Activated T-cell treated with anti-CD3 and anti-CD28 coated beads, Interleukin-2, amount 50 U/mL, for 72 hours (primary cell): ENCODE measurements at places on chromosomes 2 and 18.

DNA sequence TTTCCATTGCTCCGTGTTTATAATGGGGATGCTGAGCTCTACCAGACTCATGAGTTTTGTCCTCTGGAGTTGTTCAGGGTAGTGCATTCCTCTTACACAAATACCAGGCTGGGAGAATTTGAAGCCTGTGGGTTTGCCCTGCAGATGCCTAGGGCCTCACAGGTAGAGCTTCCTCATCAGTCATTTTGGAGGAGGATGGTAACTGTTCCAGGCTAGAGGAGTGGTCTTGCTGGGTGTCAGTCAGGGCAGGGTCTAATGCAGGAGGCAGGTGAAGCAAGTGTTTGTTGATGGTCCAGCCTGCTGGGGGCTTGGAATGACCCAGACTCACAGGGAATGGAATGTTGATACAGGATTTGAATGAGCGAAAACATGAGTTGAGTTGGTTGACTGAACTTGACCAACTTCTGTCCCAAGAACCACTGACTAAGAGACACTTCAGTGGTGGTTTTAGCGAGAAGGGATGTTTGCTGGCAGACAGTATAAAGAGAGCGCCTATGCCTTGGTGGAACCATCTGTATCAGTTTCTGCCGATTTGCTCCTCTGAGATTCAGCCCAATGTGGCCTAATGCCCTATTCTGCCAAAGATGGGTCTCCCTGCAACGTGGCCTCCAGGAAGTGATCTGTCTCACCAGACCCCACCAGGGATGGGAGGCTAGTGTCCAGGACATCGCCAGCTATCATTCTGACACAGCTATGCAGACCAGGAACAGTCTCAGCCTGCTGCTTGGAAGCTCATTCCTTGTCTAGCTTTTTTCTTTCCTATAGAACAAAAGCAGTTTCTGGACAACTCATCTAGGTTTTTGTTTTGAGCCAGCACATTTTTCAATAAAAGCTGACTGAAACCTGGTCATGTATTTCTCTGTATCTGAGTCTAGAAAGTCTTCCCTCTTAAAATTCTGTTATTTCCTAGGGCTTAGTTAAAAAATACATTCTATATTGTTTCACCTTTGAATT lies 9.3 kb downstream of the IL1R2 start:
- H3K27me3 ChIP-seq: no peaks in the 10 kb centered on the region
- H3K27ac ChIP-seq: no peak overlapping the region
- peak; percentile 64 for DNase-seq
- peaks cover 46% of the 10 kb centered on the region for H3K4me1 ChIP-seq
- no peaks in the 10 kb centered on the region for H3K36me3 ChIP-seq
- no peak overlapping the region for H3K4me3 ChIP-seq

- no peak for DNase-seq
- H3K4me1 ChIP-seq: no peaks in the 10 kb centered on the region
- no peak overlapping the region for H3K4me3 ChIP-seq
- no peaks in the 10 kb centered on the region for H3K27me3 ChIP-seq
Measured at GRCh38 chr2:33907866-33908265, 308.8 kb upstream of the FAM98A start.

DNA sequence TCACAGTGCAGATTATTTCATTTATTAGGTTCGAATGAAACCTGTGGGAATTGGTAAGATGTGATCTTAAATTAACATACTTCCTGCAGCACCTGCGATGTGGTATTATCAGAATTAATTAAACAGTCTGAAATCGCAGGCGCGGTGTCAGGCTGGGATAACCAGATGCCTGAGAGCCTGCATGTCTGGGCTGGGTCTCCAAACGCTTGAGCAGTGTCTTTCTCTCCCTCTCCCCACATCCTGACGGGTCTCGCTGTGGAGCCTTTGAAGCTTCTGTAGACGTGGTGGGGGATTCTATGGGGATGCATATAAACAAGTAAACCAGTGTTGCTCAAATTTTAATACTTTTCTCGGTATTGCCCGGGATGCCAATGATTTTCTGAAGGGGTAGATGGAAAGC lies 366.2 kb upstream of the SPRED2 start:
- DNase-seq: no peak
- no peaks in the 10 kb centered on the region for H3K27me3 ChIP-seq
- no peaks in the 10 kb centered on the region for H3K4me1 ChIP-seq
- no peak overlapping the region for H3K4me3 ChIP-seq
- H3K27ac ChIP-seq: no peak overlapping the region

- H3K36me3 ChIP-seq: no peaks in the 10 kb centered on the region
- no peak for DNase-seq
- no peaks in the 10 kb centered on the region for H3K27me3 ChIP-seq
- H3K27ac ChIP-seq: no peak overlapping the region
Measured at GRCh38 chr2:155502766-155503165, 804.3 kb downstream of the KCNJ3 start.

DNA sequence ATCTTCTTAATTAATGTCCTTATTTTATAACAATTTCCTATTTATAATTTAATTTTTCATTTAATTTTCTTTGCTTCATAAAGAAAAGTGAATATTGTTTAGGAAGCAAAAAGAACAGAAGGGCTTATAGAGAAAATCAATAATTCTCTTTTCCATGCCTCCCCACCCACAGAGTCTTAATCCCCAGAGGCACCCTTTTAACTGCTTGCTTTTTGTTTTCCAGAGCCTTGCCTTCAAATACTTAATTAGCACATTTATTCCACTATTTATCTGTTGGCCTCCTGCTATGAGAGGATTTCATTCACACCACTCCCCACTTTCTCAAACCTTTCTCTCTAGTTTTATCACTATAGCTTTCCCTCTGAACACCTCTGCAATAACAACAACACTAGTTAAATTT lies 373.6 kb downstream of the MBD2 start:
- H3K4me1 ChIP-seq: no peaks in the 10 kb centered on the region
- H3K27ac ChIP-seq: no peak overlapping the region
- H3K4me3 ChIP-seq: no peak overlapping the region
- H3K36me3 ChIP-seq: no peaks in the 10 kb centered on the region
- DNase-seq: no peak

DNA sequence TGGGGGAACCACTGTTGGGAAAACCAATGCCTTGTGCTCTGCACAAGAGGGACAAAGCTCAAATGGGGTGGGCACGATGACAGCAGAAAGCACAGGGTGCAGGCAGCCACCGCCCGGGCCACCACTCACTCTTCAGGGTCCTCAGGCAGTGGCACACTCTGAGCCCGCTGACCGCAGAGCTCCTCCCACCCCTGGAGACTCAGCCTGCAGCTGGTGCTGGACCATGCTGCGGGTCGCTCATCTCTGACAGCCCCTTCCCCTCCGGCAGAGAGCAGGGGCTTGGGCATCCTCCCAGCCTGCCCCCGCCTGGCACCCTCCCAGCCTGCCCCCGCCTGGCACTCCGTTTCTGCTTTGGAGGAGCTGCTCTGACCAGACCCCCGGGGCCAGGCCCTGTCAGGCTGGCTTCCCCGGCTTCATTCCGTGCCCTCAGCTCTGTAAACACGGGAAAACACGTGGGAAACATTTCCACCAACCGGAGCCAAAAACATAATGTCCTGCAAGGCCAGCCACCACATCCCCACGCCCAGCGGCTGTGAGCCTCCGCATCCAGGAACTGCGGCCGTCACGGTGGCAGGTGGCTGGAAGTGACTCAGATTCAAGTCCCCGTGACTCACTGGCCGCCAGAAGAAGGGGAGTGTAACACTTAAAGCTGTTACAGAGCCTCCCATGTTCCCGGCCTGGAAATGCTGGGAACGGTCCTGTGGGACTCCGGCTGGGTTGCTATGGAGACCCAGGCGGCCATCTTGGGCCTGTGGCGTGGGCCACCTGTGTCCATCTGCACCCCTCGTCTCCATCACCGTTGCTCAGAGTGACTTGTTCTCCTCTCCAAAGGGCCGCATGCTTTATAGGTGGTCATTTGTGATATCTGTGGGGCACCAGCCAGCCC lies 6.8 kb upstream of the SNED1 start:
- no peaks in the 10 kb centered on the region for H3K27me3 ChIP-seq
- no peak overlapping the region for H3K27ac ChIP-seq
- H3K4me3 ChIP-seq: no peak overlapping the region

DNA sequence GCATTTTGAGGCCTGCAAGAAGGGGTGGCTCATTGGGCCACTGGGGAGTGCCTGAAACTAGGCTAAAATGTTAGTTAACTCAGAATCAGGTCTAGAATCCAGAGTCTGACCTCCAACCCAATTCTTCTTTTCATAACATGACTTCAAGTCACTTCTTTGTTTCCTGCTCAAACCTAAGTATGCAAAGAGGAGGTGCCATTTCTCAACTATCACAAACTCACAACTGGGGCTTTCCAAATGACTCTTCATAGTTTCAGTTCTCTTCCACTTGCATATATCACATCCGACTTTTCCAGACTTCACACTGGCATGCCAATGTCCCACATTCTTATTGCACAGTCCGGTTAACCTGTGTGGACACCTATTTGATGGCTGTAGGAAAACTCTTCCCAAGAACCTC lies 211.6 kb downstream of the TCF4 start:
- no peaks in the 10 kb centered on the region for H3K27me3 ChIP-seq
- no peak overlapping the region for H3K4me3 ChIP-seq
- H3K36me3 ChIP-seq: peaks cover 1% of the 10 kb centered on the region
- no peak for DNase-seq

DNA sequence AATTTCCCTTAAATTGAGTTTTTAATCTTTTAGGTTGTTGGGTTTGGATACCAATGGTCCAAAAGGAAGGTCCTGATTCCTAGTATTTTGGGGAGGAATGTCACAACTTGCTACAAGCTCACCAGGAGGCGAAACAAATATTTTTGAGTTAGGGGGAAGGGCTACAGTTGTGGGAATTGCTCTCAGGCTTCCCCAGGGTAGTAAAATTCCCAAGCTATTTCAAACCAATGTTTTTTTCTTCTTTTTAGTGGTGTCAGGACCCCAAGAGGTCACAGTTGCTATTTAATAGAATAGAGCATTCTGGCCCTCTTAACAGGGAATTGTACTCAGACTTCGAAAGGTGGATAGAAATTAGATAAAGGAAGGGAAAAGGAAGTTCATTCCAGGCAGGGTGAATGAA lies 68.5 kb upstream of the ST3GAL5 start:
- no peak overlapping the region for H3K4me3 ChIP-seq
- no peak overlapping the region for H3K27ac ChIP-seq
- no peaks in the 10 kb centered on the region for H3K36me3 ChIP-seq
- H3K4me1 ChIP-seq: no peaks in the 10 kb centered on the region
- no peaks in the 10 kb centered on the region for H3K27me3 ChIP-seq

- DNase-seq: no peak
- no peak overlapping the region for H3K4me3 ChIP-seq
- peaks cover 5% of the 10 kb centered on the region for H3K27me3 ChIP-seq
- no peaks in the 10 kb centered on the region for H3K4me1 ChIP-seq
- no peaks in the 10 kb centered on the region for H3K36me3 ChIP-seq
Measured at GRCh38 chr18:3851159-3851558, 401.2 kb downstream of the TGIF1 start.

- no peaks in the 10 kb centered on the region for H3K36me3 ChIP-seq
- peak overlapping the region; percentile 94 for H3K27ac ChIP-seq
- peaks cover 69% of the 10 kb centered on the region for H3K4me1 ChIP-seq
- H3K4me3 ChIP-seq: peak overlapping the region; percentile 86
- no peaks in the 10 kb centered on the region for H3K27me3 ChIP-seq
- peak; percentile 26 for DNase-seq
Measured at GRCh38 chr18:35030277-35030989, 10.8 kb upstream of the MAPRE2 start.

DNA sequence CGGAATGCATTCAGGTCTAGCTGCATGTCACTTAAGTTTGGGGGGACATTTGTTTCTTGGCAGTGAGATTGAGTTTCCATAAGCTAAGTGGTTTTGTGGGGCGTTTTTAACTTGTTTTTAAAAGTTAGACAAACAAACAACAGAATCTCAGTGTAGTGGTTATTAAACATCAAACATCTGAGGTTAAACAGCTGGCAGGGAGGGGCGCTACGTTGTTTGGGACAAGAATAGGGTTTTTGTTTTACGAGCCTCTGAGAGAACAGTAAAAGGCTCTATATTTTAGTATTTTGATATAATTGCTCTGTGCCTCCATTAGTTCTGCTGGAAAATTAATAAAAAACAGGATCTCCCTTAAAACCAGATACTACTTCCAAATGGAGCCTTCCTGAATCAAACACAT lies 41.6 kb upstream of the TMEM177 start:
- H3K27me3 ChIP-seq: no peaks in the 10 kb centered on the region
- DNase-seq: no peak
- H3K36me3 ChIP-seq: no peaks in the 10 kb centered on the region
- no peak overlapping the region for H3K27ac ChIP-seq

- H3K36me3 ChIP-seq: no peaks in the 10 kb centered on the region
- H3K4me3 ChIP-seq: no peak overlapping the region
- H3K27ac ChIP-seq: no peak overlapping the region
- H3K27me3 ChIP-seq: no peaks in the 10 kb centered on the region
Measured at GRCh38 chr2:119753041-119753929, 6.4 kb upstream of the PTPN4 start.

DNA sequence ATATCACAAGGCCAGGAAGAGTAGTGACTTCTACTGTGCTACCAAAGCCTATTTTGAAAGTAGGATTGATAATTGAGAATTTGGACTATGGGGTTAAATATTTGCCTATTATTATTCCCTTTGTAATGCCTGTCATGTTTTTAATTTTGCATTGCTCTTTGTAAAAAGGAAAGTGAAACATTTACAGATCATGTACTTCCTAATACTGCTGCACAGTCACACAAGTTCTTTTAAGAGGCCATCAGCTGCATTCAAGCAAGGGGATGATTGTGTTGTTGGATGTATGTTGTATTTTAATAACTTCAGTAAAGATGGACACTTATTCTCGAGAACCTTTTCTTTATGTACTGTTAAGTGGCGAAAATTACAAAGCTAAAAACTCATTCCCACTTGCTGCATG lies 70.1 kb downstream of the PLEKHA3 start:
- peaks cover 28% of the 10 kb centered on the region for H3K36me3 ChIP-seq
- H3K4me1 ChIP-seq: no peaks in the 10 kb centered on the region
- H3K27ac ChIP-seq: no peak overlapping the region

- H3K27ac ChIP-seq: no peak overlapping the region
- no peaks in the 10 kb centered on the region for H3K36me3 ChIP-seq
- H3K4me1 ChIP-seq: peaks cover 4% of the 10 kb centered on the region
- DNase-seq: no peak
- H3K27me3 ChIP-seq: peaks cover 7% of the 10 kb centered on the region
Measured at GRCh38 chr2:33307659-33308270, 168.7 kb upstream of the RASGRP3 start.
